ENCODE measurements at places on chromosomes 3 and 15.

DNA sequence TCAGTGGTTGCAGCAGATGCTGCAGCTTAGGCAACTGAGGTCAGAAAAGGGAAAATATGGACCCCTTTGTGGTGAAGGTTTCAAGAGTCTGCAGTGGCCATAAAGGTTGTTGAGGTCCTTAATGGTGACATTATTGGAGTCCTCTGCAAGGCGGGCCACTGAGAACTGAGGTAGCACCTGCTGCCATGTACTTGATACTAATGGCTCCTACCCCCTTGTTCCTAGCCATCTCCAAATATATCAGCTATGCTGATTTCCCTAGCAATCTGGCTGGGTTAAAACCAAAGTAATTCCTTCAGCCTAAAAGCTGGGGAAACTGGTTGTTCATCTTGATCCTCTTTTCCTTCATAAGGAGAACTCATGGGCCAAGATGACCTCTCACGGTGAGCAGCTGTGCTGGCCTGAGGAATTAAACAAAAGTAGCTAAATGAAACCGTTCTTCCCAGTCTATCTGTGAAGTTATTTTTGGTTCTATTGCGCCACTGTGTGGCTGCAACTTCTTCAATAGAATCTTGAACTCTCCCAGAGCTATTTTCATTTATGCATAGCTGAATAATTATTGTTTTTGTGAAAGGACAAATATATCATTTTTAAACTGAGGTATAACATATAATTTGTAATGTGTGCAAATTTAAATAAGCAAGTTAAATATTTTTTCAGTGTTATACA is 76.1 kb upstream of the PLSCR4 start:
- peak; percentile 38 for DNase-seq

DNA sequence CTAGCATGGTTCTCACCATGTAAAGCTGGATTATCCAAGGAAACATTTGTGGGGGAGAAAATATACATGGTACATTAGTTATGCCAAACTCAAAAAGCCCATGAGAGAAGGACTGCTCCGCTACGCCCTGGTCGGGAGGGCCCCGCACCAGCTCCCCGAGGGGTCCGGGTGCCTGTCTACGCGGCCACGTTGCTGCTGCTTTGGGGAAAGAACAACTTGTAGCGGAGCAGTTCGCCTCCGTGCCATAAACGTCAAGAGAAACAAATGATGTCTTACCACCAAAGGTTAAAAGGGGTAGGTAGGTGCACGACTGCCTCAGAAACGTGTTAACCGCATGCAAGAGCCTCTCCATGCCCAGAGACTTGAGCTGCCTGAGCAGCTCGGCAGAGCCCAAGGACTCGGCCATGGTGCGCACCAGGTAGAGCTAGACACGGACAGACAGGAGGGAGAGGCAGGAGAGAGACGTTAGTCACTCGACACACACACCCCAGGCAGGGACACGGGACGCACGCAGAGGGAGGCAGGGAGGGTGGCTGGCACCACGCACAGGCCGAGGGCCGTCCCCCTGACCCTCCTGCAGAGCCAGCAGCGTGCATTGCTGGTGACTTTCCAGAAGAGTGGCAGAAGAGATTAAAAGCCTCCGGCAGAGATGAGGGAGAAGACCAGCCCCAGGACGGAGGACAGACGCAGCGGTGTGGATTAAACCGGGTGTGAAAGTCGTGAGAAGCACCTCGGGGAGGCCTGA is 63.4 kb downstream of the CYFIP1 start:
- no peak for DNase-seq

GRCh38 chr3:10116138-10116460 is 624 bp downstream of the BRK1 start:
- peak; percentile 52 for DNase-seq

GRCh38 chr3:88480822-88481221 is 331.1 kb downstream of the C3orf38 start:
- no peak for DNase-seq

GRCh38 chr15:35937380-35937779 is 391.4 kb upstream of the DPH6 start:
- DNase-seq: no peak

DNA sequence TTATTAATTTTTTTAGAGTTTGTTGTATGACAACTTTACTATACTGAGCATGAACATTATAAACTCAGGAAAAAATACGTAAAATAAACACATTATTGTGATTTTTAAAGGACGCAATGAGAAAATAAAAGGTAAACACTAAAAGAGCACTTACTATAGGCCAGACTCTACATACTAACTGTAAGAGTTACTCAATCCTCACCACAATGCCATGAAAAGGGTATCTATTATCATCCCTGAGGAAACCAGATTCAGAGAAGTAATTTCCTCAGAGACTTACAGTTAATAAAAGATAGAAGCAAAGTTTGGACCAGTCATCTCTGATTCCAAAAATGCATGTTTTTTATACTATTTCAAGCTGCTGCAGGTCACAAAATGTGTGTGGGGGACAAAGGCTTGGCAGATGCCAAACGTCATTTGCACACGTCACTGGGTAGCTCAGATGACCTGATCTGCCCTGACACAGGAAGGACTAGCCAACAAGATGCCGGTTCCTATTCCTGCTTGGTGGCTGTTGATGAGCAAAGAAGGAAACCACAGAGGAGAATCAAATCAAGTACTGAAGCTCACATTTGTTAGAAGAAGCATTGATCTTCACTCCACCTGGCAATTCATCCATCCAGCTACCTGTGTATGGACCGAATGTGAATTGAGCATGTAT is 42.3 kb downstream of the KLHL6 start:
- peak; percentile 89 for DNase-seq

DNA sequence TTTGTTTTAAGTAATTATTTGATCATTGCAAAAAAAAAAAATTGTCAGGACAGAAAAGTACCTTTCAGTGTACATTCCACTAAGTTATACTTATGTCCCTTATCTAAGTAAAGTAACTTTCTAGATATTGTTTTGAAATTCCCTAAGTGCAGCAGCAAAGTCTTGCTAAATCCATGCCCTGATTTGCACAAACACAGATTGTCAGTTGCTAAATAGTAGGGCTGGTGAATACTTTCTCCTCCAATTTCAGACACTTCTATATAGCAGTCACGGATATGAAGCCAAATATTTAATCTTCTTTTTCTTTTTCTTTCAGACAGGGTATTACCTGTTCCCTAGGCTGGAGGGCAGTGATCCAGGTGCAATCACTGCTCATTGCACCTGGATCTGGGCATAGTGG is 12.9 kb downstream of the LRRC2 start:
- no peak for DNase-seq

DNA sequence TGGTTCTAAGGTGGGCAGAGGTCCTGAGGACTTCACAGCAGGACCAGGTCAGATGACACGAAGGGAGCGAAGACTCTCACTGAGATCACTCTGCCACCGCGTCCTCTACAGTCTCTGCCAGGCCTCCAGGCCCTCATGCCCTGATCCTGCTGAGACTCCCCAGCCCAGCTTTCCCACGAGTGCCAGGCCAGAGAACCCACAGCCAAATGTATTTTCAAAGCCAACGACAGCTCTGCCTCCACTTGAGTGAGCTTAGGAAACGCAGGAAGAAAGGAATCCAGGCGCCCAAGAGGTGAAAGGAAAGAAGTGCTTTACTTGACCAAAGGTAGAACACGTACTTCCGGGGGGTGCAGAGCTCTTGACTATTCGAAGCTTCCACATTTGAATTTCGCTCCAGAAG is 275.0 kb downstream of the XXYLT1 start:
- no peak for DNase-seq

DNA sequence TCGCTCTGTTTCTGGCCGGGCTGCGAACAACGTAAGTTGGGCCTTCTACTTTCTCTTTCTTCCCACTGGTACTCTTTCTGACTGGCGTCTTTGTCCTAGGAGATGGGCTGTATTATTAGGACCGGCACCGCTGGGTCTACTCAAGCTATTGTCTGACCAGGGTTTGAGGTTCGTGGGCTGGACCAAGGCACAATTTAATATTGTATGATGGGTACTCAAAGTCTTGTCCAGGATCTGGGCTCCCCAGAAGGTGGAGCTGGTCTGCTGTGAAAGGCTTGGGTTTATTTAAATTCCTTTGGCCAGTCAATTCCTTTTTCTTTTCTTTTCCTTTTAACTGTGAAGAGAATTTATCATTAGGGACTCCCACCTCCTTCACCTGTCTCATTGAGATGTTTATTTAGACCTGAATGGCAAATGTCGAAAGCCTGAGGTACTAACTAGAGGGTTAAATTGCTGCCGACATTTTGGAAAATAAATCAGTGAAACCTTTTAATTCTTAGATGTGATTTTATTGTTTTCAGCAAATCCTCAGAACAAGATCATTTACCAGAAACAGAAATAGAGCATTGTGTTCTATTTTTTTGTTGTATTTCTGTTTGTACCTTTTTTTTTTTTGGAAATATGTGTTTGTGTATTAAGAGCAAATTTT is 410 bp downstream of the LRRC49 start:
- peak; percentile 44 for DNase-seq

DNA sequence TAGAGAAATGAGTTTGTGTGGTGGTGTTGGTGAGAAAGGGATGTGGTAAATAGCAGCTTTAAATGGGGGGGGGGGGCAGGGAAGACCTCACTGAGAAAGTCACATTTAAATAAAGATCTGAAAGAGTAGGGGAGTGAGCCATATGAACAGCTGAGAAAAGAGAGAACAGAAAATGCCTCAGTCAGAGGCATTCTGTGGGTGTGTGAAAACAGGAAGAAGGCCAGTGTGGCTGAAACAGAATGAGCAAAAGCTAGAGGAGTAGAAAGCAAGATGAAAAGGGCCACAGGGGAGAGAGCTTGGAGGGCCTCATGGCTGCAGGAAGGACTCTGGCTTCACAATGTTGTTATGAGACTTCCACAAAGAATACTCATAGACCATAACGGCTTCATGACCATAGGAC is 783.3 kb downstream of the ZPLD1 start:
- DNase-seq: no peak

DNA sequence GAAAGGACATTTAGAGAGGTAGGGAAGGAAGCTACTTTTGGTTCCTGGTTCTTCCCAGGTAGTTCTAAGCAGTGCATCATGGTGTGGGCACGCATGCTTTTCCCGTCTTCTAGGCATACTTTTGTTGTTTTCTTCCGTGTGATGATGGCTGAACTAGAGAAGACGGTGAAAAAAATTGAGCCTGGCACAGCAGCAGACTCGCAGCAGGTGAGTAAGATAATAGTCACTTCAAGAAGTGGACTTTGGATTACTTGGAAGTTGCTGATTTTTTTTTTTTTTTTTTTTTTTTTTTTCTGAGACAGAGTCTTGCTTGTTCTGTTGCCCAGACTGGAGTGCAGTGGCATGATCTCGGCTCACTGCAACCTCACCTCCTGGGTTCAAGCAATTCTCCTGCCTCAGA is 17.9 kb downstream of the FANCD2OS start:
- DNase-seq: no peak

- DNase-seq: no peak
These were observed at the start of gene PDZRN3 for GRCh38 chr3:73624821-73625665. PDZRN3 (minus strand) TSS chr3:73624941.

DNA sequence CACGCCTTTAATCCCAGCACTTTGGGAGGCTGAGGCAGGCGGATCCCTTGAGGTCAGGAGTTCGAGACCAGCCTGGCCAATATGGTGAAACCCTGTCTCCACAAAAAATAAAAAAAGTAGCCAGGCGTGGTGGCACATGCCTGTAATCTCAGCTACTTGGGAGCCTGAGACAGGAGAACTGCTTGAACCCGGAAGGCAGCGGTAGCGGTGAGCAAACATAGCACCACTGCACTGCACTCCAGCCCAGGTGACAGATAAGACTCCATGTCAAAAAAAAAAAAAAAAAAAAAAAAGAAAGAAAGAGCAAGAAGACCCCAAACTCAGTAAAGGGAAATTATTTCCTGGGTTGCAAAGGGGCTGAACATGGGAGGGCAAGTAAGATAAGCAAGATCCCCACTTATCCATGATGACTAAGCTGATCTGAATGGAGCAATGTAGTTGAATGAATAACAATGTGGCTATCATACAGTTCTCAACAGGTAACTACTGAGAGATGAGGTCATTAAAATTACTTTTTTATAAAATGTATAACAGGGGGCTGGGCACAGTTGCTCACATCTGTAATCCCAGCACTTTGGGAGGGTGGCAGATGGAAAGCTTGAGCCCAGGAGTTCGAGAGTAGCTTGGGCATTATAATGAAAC is 46.0 kb downstream of the RBM15B start:
- no peak for DNase-seq

GRCh38 chr15:48283396-48284145 is 47.7 kb upstream of the DUT start:
- no peak for DNase-seq

DNA sequence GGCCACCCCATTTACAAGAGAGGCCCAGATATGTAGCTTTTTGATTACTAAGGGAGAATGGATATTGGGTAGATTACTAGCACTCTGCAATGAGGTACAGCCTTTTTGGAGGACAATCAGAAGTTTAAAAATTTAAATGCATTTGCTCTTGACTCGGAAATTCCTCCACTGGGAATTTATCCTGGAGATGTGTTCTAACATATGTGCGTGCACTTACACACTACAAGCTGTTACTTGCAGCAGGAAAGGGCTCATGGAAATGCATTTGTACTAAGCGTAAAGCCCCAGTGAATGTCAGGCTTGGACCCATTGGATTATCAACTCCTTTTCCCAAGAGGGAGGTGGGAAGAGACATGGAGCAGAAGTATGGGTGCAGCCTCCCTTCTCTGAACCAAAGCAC is 7.8 kb upstream of the POMGNT2 start:
- DNase-seq: no peak

GRCh38 chr15:90557186-90558084 is 27.7 kb downstream of the CRTC3 start:
- DNase-seq: no peak

DNA sequence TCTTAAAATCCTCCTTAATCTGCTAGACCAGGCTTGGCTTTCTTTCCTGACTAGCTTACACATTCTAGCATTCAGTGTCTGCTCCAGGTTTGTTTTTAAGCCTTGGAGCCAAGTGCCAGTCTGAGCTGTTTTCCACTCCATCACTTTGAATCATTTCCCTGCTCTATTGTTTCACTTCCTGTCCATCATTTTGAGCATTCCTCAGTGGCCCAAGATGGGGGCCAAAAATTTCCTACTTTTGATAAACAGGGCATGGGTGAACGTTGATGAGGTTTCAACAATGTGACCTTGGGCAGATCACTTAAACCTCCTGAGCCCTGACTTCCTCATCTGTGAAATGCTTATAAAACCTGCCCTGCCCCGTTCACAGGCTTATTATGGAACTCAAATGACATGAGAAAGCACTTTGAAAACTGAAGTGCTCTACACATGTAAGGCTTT is 4.4 kb downstream of the CYP19A1 start:
- DNase-seq: peak; percentile 28

DNA sequence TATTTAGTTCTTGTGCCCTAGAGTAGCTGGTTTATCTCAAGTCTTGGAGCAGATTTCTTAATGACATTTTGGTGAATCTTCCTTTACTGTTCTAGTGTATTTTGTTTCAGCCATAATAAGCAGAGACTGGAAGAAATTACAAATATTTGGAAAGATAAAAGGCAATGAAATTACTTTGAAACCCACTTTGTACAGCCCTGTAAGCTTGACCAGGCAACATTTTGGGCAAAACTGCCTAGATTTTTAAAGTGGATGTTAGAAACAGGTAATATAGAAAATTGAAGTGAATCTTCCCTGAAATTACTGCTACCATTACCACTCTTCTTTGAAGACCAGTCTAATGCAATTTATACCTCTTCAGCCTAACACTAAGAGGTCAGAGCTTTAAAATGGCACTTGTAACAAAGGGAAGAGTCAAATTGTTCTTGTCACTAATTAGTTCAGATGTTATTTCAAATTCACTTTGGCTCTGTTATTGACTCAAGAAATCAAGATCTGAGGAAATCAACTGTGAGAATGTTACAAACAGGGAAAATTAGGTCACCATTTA is 589.4 kb downstream of the NLGN1 start:
- no peak for DNase-seq

- DNase-seq: no peak
These were observed 45.2 kb downstream of the FBXL2 start for GRCh38 chr3:33322412-33322811.
